Brain (organoid and tissue), 16 donors: ENCODE measurements at places on chromosomes 12 and 14.

GRCh38 chr14:33945210-33946088, 5.4 kb downstream of the EGLN3 start:
- DNase-seq = no peak

GRCh38 chr12:128068211-128068610, 198.8 kb upstream of the TMEM132C start:
- no peak for DNase-seq

DNA sequence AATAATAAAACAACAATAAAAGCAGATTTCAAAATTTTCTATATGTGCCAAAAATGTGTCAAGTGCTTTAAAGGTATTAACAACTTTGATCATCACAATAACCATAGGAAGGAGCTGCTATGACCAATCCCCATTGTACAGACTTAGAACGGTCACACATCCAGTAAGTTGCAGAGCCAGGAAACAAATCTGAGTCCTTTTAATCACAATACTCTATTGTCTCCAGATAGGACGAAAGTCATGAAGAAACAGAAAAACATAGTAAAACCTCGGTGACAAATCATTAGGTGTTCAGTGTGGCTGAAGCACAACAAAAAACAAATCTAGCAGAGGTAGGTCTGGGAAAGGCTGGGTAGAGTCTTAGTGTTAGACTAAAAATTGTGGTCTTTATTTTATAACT, 178.8 kb downstream of the GRIP1 start:
- no peak for DNase-seq

GRCh38 chr12:107503129-107503855, 182.3 kb upstream of the PWP1 start:
- DNase-seq = no peak

GRCh38 chr14:75858362-75858761, 123.4 kb downstream of the TGFB3 start:
- DNase-seq = no peak

DNA sequence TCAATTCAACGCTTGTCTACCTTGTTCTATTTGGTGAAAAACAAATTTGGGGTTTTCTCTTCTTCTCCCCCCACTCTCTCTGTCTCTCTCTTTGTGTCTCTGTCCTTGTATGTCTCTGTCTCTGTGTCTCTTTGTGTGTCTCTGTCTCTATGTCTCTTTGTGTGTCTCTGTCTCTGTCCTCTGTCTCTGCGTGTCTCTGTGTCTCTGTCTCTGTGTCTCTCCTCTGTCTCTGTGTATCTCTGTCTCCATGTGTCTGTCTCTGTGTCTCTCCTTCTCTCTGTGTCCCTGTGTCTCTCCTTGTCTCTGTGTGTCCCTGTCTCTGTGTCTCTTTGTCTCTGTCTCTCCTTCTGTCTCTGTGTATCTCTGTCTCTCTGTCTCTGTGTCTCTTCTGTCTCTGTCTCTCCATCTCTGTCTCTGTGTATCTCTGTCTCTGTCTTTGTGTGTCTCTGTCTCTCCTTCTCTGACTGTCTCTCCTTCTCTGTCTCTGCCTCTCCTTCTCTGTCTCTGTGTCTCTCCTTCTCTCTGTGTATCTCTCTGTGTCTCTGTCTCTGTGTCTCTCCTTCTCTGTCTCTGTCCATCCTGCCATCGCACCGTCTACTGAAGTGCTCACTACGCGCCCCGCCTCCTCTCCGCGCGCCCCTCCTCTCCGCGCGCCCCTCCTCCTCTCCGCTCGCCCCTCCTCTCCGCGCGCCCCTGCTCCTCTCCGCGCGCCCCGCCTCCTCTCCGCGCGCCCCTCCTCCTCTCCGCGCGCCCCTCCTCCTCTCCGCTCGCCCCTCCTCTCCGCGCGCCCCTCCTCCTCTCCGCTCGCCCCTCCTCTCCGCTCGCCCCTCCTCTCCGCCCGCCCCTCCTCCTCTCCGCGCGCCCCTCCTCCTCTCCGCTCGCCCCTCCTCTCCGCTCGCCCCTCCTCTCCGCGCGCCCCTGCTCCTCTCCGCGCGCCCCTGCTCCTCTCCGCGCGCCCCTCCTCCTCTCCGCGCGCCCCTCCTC, 12.8 kb downstream of the LRCOL1 start:
- DNase-seq = peak; percentile 73

- DNase-seq = no peak
These were observed 15.4 kb upstream of the RACGAP1 start for GRCh38 chr12:50040657-50041056.

DNA sequence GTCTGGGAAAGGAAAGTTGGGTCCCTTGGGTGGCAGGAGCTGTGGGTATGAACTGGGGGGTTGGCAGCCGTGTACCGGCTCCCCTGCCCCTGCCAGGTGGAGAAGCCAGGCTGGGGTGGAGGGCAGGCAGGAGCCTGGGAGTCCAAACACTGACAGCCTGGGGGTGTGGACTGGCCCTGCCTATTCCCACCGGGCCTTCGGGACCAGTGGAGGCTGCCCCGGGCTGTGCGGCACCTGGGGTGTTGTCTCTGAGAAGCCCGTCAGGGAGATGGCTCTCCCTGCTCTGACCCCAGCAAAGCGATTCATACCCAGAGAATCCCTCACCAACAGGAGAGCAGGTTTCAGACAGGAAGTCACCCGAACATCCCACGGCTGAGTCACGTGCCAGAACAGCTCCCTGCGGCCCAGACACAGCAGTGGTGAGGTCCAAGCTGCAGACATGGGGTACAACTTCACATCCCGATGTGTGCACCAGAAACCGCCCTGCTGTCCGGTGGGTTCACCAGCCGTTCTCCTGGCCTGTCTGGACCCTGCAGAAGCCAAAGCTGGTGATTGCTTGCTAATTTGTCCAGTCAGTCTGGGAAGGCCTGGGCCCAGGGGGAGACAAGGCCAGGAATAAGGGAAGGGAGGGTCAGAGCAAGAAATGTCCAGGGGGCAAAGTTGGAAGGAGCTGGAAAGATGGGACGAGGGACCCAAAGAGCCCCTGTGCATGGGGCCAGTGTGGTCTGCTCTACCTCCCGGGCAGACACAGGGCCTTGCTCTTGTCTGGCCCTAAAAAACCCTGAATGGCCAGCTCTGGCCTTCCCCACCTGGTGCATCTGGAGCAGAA, 2.1 kb upstream of the GPR132 start:
- no peak for DNase-seq

DNA sequence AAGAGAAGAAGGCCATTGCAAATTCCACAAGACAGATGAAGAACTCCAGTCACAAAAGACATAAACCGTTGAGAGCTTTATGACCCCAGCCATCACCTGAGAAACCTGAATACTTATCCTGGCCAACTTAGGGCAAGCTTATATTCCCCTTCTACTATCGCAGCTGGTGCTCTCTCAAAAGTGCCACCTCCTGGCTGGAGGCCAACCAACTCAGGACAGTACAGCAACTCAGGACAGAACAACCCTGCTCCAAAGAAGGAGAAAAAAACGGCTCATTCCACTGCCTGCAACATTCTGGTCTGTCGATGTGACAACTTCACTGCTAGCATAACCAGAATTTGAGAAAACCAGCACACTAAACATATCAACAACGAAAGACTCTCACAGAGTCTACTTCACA, 9.7 kb upstream of the KRT6B start:
- DNase-seq = no peak

DNA sequence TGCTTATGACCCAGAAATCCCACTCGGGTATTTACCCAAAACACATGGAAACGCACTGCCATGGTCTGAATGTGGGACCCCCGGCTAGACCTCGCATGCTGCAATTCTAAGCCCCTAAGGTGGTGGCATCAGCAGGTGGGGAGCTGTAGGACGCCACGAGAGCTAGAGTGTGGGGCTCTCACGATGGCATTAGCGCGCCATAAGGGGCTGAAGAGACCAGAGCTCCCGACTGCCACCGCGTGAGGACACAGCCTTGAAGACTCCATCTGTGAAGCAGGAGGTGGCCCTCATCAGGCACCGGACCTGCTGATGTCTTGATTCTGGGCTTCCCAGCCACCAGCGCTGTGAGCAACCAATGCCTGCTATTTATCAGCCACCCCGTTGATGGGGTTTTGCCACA, 40.3 kb downstream of the RIMBP2 start:
- no peak for DNase-seq

- DNase-seq = no peak
These were observed 128.3 kb downstream of the SLC16A7 start for GRCh38 chr12:59724011-59724695.

DNA sequence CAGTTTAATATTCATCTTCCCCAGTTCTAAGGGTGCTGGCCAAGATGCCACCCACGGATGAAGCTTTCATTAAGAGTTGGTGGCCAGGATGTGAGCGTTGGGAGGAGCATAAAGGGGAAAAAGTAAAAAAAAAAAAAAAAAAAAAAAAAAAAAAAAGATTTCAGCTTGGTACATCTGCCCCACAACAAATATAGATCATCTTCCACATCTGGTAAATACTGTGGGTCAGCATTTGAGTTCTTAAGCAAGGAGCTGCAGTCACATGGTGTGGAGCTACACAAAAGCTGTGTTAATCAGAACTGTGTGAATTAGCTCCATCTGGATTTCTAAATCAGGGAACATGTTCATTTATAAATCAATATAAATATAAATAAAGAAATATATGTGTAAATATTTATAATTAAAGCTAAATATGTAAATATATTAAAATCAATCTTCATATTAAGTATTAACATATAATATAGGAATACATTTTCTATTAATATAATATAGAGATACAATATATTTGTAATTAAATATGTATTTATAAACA, 262.3 kb downstream of the NUAK1 start:
- no peak for DNase-seq

GRCh38 chr14:59997449-59997848, 77.5 kb downstream of the LRRC9 start:
- peak; percentile 1 for DNase-seq

GRCh38 chr12:30847259-30847658, 79.3 kb upstream of the TSPAN11 start:
- DNase-seq = peak; percentile 68

GRCh38 chr12:47286676-47287075, 206.9 kb upstream of the AMIGO2 start:
- peak; percentile 4 for DNase-seq

- no peak for DNase-seq
These were observed 41.5 kb downstream of the BCL11B start for GRCh38 chr14:99230208-99231151.

- DNase-seq = no peak
These were observed 5.0 kb downstream of the TMEM116 start for GRCh38 chr12:112007945-112008344.

GRCh38 chr14:49924852-49925251, 32.0 kb downstream of the ARF6 start:
- no peak for DNase-seq

DNA sequence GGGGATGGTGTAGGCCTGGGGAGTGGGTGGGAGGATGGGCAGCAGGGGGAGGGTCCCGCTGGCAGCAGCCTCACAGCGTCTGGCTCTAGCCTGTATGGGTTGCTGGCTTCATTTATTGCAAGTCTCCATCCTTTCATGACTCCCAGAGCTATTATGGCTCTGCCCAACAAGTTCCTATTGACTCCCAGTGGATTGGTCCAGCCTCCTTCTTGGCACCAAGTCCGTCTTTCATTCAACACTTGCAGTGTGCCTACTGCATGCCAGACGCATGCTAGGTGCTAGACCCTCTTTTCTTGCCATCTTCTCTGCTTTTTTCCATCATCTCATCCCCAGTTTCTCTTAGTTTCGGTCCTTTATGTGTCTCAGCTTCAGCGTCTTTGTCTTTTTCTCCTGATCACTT, 1.1 kb downstream of the PSMB11 start:
- no peak for DNase-seq

GRCh38 chr12:30515351-30515750, 180.3 kb downstream of the IPO8 start:
- peak; percentile 88 for DNase-seq

DNA sequence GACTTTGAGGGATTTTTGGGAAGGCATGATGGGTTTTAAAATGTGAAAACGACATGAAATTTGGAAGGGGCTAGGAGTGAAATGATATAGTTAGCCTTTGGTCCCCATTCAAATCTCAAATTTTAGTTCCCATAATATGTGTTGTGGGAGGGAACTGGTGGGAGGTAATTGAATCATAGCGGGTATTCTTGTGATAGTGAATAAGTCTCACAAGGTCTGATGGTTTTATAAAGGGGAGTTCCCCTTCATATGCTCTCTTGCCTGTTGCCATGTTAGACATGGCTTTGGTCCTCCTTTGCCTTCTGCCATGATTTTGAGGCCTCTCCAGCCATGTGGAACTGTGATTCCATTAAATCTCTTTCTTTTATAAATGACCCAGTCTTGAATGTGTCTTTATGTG, 72.8 kb downstream of the SLC16A7 start:
- no peak for DNase-seq

DNA sequence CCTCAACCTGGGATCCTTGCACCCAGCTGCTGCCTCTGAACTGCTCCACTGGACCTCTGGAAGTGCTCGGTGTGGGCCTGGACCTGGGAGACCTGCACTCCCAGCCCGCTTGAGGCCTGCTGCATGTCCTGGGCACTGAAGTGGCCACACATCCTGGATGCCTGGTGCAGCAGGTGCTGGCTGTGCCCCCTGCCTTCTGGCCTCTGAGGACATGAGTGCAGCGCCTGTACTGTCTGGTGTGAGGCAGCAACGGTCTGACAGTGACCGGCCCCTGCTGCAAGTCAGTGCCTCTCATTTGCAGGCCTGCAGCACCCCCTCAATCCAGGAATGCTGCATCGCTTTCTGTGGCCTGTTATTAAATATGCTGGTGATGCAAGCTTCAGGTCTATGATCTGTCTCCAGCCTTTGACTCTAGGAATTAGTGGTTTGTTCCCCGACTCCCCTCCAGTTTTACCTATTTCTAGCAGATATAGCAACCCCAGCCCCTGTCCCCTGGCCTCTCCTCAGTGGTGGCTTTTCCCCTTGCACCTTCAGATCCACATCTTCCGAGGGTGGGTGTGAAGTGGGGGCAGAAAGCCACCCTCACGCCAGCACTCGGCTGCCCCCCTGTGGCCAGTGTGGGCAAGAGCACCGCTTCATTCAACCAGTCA, 3.6 kb downstream of the SMIM41 start:
- DNase-seq = peak; percentile 59

- DNase-seq = peak; percentile 18
These were observed 504.1 kb downstream of the RPL10L start for GRCh38 chr14:46147452-46147851.

DNA sequence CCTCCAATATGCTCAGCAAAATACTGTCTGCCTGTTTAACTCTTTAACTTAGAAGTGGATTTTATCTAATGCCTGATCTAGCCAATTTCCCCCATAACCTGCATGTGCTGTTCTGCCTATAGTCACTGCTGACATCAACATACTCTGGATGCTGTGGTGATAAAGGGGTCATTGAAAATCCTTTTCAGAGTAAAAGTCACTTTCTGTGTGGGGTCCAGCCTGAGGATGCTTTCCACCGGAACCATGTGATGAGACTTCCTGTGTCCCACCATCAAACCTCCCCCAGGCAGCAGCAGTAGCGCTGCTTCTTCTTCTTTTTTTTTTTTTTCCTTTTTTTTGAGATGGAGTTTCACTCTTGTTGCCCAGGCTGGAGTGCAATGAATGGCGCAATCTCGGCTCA, 607.0 kb downstream of the BCL11B start:
- no peak for DNase-seq

GRCh38 chr12:97461553-97461952, 1.1 kb upstream of the RMST start:
- no peak for DNase-seq

- no peak for DNase-seq
These were observed 48.3 kb downstream of the SLC41A2 start for GRCh38 chr12:104909761-104910160.
